COR-L47 (cell line): ENCODE measurements at places on chromosomes 2 and 18.

- no peak for DNase-seq
Measured at GRCh38 chr2:158546412-158547144, 89.8 kb downstream of the PKP4 start.

GRCh38 chr2:110678457-110679336 is 834 bp upstream of the BUB1 start:
- peak; percentile 24 for DNase-seq

DNA sequence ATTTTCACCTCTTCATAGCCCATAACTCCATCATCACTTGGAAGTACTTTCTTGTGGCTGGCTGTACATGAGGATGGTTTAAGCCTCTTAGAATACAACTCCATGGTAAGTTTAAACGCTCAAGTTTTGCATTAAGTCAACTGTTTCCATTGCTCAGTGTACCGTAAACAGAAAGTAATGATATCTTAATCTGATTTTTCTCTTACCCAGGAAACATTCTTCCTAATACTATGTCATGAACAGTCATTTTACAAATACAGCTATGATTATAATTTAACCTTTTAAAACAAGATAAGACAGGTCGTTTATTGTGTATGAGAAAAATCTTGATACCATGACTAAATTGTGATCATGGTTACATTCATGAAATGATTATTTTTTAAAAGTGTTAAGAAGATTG is 11.6 kb upstream of the DYNC2LI1 start:
- DNase-seq: no peak

DNA sequence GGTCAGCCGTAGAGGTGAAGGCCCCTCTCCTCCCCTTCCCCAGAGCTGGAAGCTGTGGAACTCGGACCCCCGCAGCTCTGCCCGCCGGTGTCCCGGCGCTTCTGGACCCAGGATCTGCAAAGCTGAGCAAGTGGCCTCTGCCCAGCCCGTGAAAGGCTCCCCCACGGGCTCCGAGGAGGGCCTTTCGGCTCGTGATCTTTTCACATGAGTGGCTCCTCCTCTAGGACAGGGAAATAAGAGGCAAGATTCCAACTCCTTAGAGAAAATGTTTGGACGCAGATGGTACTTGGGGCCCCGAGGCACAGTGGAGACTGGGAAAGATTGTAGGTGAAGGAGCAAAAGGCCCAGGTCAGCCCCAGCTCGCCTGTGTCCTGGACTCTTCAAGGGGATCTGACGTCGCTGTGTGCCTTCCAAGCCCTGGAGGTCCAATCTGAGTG is 48.2 kb upstream of the SP3 start:
- no peak for DNase-seq

DNA sequence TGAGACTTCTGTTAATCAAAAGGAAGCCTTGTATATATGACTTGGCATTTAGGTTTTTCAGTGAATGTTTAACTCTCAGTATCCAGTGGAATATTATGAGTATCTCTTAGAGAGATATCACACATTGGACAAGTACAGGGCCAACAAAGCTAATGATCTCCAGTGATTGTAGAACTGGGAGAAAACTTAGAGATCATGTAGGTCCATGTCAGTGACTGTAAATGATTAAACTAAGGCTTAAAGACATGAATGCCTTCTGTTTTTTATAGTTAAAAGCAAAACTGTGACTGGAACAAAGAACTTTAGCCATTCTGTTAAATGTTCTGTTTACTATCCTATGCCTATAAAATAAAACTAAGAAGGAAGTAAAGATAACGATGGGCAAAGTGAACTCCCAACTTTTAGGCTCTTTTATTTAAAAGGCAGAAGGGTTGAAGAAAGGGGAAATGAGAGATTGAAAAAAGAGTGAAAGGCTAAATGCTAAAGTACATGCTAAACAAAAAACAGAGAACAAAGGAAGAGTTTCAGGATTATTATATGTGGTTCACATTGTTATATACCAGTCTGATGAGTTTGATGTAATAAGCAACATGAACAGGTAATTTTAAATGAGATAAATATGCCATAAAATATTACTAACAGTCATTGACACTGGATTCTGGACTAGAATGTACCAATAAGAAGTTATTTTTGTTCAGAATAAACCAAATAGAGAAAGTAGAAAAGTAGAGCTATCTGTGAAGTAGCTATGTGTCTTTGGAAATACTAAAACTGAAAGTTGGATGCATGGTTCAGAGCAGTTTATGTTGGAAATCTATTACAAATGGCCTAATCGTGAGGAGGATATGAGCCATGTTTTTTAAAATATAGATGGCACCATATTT is 37.1 kb upstream of the TNFRSF11A start:
- no peak for DNase-seq

GRCh38 chr2:236876642-236877041 is 209.0 kb upstream of the COPS8 start:
- no peak for DNase-seq

- DNase-seq: no peak
Measured at GRCh38 chr2:188984065-188984491, 9.9 kb downstream of the COL3A1 start.

- DNase-seq: no peak
Measured at GRCh38 chr2:46232860-46233259, 64.3 kb upstream of the EPAS1 start.

GRCh38 chr2:8436585-8436984 is 245.3 kb upstream of the ID2 start:
- no peak for DNase-seq

DNA sequence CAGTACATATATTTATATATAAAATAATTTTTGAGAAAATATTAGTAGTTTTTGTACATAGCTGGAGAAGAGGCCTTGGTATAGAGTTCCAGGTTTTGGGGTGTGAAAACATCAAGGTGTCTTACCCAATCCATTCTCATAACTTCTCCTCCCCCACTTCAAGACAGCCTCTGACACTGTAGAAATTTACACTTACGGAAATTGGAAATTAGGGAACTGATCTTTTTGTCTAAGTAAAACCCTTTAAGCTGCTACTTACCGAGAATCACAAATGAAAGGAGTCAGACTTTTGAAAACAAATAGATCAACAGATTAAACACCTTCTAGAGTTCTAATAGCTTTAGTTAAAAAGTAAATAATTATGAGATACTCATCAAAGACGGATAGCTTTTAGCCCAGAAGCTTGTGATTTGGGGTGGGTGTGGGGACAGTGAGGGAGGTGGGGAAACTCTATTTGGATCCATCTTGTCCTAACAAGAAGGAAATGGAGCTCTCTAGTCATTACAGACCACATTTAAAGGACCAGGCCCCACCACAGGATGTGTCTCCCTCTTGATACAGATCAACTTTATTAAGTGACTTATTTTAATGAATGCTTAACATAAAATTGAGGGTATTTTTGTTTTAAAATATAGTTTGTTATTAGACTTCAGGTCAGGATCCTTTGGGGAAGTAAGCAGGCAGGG is 11.1 kb upstream of the FBXO11 start:
- no peak for DNase-seq
